ENCODE measurements at places on chromosomes 3 and 15. TPM values are rescaled to one million over a fixed set of nuclear protein-coding genes. Genes with fewer than 3 reads are reported as not detected.

DNA sequence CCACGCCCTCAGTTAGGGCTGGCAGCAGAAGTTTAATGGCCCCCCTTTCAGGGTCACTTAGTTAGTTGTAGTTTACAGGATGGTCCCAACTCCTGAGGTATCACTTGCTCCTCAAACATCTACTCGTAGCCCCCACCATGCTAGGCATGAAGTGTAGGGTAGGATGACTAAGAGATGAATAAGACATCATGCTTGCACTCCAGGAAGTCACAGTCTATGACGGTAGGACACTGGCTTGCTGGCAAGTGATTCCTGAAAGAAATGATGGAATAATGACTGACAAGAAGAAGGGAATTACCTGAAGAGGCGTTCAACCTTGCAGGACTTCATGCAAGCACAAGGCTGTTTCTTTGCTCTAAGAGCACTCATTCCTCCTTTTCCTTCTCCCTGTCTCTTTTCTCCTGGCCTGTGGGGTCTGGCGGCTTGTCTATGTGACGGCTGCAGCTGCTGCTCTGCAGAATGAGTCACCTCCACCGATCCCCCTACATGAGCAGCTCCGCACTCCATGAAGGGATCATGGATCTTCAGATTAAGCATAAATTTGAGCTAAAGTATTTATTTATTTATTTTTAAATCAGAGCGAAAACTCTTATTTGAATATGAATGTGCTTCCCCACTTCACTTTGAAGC, 82.9 kb upstream of the BOC start:
- no peak for DNase-seq

- DNase-seq, result no peak
Observed at GRCh38 chr15:67241132-67241855, 13.2 kb downstream of the AAGAB start.

DNA sequence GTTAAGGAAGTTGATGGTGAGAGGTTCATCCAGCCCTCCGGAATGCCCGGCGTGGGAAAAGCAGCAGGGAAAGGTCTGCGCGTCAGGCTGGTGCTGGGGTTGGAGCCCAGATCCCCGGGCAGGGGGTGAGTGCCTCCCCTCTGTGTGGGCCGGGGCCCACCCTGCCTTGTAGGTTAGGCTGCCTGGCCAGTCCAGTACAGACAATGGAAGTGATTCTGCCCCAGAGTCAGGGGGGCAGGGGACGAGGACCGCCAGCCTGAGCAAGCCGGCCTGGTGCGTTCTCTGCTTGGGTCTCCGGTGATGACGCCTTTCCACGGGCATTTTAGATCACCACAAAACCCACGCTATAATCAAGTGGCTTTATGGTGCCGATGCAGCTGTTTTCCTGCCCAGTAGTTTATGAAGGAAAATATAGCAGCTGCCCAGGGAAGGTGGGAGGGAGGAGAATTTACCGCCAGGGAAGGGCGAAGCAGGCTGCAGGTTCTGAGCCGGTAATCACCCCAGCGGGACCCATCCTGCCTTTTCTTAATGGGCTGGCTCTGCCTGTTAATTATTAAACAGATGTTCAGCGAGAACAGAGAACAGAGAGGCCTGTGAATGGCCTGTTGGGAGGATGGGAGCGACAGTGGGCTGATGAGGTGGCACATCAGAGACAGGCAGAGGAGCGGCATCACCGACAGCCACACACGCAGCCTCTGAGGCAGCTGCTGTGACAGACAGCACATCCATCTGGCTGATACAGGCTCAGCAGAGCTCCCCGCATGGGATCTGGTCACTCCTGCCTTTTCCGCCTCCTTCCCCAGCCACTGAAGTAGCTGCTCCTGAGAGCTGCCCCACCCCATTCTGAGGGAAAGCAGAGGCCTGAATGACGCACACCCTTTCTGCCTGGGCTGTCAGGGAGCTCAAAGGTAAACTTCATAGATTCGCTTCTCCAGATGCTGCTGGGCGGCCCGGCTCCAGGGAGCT, 35.2 kb downstream of the BDH1 start:
- no peak for DNase-seq

DNA sequence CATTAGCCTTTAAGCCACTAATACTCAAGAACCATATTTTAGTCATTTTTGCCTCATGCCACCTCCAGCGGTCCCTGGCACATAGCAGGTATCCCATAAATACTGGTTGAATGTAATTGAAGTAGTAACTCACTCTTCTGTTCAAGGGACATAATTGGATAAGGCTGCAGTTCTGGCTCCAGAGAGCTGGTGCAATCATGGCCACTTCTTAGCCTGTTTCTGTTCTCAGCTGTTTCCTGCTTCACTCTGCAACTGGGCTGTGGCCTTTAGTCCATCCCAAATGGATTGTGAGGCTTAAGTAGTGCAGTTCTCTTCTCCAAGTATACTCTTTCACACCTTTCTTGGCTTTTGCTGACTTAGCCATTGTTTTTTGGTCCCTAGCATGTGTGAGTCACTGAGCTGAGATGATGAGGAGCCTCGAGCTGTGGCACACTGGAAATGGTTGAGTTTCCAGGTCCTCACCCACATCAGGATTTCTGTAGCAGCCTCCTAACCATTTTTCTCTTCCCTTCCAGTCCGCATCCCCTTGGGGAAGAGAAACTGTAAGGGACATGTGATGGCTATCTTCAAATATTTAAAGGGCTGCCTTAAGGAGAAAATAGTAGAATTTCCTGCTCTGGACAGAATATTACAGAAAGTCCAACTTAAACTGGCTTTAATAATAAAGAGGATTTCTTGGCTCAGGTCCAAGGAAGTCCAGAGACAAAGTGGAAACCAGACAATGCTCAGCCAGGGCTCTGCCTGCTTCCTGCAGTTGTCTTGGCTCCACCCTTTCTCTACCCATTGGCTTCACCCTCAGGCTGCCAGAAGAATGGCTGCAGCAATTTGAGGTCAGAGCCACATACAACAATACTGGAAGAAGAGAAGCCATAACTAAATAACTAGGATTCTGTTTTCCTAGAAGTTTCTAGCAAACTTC, 305.4 kb upstream of the ROPN1 start:
- DNase-seq, result no peak

DNA sequence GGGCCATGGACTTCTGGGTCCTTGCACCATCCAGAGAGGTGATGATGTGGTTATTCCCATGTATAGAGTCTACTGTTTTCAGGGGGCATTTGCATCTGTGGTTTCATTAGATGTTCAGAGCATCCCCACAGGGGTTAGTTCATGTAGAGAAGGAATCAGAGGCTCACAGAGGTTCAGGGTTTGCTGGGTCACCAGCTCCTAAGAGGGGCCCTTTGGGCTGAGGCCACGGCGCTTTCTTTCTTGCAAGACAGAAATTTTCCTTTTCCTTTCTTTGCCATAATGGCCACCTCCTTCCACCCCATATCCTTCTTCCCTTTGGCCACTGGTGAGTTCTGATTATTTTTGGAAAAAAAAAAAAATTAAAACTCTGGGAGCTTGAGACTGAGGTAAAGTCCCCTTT, 62.3 kb downstream of the APBA2 start:
- no peak for DNase-seq

GRCh38 chr3:140636406-140637138, 41.3 kb upstream of the TRIM42 start:
- DNase-seq, result no peak

DNA sequence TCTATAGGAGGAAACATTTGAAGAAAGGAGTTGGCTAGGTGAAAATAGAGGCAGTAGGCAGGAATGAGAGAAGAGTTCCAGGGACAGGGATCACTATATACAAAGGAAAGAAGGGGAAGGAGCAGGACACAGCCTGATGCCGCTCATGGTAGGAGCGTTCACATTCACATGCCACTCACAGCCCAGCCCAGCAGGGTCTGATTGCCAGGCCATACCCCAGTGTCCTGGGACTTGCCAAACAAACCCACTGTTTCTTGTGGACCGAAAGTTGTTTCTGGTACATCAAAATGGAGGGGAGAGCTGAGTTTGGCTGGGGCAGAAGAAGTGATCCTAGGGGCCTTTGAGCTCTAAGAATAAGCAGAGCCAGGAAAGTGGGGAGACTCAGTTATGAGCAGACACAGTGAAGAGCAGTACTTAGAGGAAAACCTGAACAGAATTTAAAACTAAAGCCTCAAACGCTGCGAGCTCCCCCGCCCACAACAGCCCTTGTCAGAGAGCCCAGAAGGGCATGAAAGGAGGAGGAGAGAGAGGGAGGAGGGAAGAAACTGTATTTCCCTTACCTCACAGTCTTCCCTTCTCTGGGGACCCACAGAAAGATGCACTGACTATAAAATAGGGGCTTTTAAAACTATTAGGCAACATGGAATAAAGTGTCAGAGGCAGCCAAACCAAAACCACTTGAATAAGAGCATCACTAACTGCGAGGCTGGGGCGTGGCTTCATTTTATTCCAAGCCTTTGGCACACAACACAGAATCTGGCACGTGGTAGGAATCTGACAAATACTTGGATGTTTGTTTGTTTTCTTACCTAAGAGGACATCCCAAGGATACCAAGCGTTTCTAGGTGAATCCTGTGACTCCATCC, 129.0 kb downstream of the RPL22L1 start:
- peak; percentile 68 for DNase-seq

- DNase-seq, result no peak
Observed at GRCh38 chr15:49923671-49924070, 195.4 kb downstream of the ATP8B4 start.

DNA sequence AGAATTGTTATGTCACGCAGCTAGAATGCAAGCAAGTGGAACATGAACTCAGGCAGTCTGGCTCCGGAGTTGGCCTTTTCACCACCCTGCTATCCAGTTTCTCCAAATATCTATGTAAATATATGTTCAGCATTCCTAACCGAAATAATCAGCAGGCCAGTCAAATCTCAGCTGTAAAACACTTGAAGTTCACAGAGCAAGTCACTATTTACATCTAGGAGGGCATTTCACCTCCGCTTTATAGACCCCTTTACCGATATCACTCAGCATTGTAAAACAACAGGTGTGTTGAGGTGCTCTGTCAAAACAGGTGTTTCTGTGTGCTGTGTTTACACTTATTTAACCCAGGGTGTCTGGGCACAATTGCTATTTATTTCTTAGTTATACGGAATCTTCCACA, 12.2 kb upstream of the HES1 start:
- DNase-seq, result no peak

GRCh38 chr3:185825006-185825638, at the start of gene IGF2BP2:
TSS of gene IGF2BP2 (minus strand) at chr3:185825042. CDS start at chr3:185824960, 82 bp downstream.
- DNase-seq, result peak; percentile 83

The GOLGA8Q gene
- 1.4 TPM for total RNA-seq

The LRRC34 gene
- total RNA-seq, result 2.0 TPM

The DAZL gene
- total RNA-seq, result not detected

The SLC6A11 gene
- total RNA-seq, result not detected

Data from Right ventricle myocardium superior (tissue), 1 donor.